ENCODE measurements at places on chromosomes 12 and 14.

GRCh38 chr12:27344760-27345159, 12.1 kb downstream of the BMAL2 start:
- DNase-seq: no peak

- no peak for DNase-seq
Measured at GRCh38 chr12:42683933-42684801, 94.6 kb upstream of the PRICKLE1 start.

DNA sequence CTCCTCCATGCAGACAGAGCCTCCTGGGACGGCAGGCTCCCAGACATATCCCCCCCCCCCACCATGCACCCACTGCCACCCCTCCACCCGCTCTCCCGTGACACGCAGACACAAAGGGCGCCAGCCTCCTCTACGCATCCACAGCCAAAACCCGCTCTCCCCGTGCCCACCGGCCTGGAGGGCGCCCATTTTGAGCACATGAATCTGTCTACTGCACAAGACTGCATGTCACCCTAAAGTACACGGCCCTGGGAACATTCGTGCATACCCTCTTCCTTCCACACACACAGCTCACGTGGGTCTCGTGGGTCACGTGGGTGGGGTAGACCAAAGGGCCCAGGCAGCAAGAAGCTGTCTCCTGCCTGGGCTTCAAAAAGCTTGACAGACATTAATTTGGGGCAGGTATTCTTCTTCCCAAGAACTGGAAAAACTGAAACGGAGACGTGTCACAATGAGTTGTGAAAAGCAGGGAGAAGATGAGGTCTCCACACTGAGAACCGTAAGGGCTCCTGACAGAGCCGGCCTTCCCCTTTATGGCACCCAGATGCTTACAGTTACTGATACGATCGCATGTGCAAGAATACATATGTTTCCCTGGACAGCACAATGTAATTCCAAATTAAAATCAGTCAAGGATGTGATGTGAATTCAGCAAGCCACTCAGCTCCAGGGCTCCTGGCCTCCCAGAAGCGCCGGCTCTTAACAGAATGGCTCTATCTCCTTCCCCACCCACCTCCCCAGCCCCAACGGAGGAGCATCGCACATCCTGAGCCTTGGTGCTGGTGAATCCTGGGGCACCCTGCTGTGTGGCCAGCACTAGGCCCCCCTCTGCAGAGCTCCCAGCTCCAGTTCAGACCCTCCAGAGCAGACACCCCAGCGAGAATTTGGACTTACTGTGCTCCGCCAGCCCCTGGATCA, 1.9 kb downstream of the TGFB3 start:
- DNase-seq: no peak

- DNase-seq: no peak
Measured at GRCh38 chr12:27787559-27787958, 7.5 kb upstream of the MANSC4 start.

DNA sequence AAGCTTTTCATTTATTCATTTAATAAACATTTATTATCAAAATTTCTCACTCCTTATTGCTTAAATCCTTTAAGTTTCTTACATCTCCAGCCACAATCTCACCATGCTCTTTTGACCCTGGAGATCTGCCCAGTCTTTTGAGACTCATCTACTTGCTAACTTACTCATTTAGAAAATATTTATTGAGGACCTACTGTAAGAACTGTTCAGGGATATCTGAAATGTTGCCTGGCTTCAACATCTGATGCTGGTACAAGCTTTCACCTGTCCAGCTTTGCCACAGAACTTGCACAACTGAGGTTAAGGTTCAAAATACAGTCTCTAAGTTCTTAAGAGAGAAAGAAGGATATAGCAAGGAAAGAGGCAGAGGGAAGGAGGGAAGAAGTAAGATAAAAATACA, 17.5 kb upstream of the GXYLT1 start:
- DNase-seq: no peak

DNA sequence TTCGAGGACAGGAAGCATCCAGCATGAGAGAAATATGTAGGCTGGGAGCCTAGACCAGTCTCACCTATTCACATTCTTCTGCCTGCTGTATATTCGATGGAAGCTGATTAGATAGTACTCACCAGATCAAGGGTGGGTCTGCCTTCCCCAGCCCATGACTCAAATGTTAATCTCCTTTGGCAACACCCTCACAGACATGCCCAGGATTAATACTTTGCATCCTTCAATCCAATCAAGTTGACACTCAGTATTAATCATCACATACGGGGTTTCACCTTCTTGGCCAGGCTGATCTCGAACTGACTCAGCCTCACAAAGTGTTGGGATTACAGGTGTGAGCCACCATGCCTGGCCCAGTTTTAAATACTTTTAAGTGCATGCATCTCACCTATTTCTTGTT, 30.5 kb upstream of the SLC10A1 start:
- peak; percentile 10 for DNase-seq

DNA sequence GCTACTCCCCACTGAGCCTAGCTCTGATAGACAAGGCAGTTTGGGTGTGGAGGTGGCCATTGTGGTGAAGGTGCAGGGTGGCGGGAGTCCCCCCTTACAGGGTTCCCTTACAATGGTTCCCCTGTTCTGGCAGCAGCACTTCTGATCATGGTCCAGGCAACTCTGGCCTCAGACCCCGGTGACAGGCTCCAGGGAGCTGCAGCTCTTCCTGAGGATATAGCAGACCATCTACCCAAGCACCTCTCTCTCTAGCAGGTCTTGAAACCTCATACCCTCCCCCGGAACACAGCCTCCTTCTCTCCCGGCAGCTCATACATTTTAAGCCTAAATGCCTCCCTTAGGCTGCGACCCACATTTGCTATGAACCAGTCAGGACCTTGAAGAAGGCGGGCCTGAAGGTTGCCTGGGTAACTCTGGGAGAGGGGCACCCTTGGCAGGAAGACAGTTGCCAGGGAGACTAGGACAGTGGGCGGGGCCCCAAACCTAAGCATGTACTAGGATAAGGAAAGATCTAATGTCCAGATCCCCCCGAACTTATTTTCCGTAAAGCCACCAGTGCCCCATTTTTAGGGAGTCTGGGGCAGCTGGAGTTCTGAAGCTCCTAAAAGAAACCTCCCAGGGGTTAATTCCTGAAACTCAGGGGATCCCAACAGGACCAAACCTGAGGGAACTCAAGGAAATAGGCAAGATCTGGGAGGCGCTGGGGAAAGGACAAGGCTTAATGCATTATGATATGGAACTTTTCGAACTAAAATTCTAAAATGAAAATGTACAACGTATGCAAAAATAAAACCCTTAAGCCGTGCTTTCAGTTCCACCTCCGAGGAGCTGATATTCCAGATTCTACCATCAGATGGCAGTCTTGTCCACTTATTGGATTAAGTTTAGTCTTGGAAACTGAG, 4.5 kb upstream of the GDF11 start:
- DNase-seq: peak; percentile 86

- DNase-seq: no peak
Measured at GRCh38 chr12:46774322-46774633, 51.5 kb downstream of the SLC38A4 start.

GRCh38 chr14:88983755-88984154, 159.3 kb downstream of the TTC8 start:
- no peak for DNase-seq

GRCh38 chr12:48001505-48002413, 2.5 kb downstream of the COL2A1 start:
- DNase-seq: no peak

- no peak for DNase-seq
Measured at GRCh38 chr14:54374117-54374884, 22.5 kb upstream of the CDKN3 start.

DNA sequence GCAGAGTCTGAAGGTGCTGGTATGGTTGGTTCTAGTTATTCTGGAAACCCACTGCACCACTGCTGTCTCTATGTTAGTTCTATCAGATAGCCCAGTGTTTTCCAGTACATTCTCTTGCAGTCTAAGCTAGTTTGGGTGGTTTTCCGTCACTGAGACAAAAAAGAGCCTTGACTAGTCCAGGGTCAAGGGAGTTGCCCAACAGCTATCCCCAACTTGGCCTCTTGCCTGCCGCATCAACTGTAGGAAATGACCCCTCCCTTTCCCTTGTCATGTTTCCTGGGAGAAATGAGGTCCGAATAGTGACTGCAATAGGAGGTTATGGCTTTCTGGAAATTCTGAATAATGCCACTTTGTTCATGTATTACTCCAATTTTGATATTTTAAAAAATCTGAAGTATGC, 160.4 kb downstream of the EFCAB11 start:
- DNase-seq: no peak

DNA sequence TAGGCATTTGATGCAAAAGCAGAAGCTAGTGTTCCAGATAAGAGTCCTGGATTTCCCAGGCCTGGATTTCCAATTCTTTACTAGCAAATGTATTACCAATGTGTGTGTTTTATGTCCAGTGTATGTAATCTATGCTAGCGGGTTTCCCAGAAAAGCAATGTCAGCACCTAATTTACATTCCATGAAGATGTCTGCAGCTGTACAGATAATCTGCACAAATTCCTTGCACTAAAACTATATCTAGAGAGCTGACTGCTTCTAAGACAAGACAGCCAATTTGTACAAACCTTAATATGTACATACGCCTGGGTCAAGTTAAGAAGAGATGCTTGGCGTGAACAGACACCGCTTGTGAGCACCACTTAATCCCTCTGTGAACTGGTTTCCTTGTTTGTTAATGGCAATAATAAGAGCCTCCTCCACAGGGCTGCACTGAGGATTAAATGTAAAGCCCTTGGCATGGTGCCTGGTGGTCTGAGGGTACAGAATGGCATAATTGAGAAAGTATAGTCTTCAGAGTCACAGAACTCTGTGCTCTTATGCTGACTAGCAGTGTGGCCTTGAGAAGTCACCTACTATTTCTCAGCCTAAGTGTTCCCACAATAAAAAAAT, 185.6 kb downstream of the EPS8 start:
- DNase-seq: no peak

DNA sequence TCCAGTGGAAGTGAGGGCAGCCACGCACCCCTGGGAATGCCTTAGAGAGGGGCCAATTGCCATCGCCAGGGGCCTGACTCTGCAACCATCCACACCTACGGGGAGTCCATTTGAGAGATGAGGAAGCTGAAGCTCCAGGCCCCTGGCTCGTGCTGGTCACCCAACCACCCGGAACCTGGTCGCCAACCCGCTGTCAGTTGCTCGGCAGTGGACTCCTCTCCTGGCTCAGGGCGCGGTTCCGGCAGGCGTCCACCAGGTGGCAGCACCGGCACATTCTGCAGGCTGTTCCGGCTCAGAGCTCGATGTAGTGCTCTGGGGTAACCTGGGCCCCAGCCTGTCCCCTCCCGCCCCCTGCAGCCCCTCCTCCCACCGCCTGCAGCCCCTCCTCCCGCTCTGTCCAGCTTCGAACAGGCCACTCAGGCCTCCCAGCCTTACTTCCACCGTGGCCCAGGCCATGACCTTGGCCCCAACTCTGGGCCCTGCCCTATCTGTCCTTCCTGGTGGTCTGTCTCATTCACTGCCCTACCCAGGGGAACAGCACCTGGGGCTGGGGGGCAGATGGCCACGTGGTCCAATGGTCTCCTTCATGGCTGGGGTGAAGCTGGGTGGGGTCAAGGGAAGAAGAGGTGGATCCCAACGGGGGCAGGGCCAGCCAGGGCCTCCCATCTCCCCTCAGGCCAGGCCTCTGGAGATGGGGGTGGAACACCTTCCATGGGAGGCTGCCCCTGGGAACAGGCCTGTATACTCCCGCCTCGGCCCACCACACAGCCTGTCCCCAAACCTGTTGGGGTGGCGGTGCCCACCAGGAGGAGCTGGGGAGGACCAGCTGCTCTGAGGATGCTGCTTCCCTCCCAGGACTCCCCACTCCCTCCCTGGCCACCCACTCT, 15.7 kb downstream of the SIVA1 start:
- DNase-seq: peak; percentile 91

GRCh38 chr14:97336816-97337215, 539.6 kb downstream of the VRK1 start:
- DNase-seq: no peak

DNA sequence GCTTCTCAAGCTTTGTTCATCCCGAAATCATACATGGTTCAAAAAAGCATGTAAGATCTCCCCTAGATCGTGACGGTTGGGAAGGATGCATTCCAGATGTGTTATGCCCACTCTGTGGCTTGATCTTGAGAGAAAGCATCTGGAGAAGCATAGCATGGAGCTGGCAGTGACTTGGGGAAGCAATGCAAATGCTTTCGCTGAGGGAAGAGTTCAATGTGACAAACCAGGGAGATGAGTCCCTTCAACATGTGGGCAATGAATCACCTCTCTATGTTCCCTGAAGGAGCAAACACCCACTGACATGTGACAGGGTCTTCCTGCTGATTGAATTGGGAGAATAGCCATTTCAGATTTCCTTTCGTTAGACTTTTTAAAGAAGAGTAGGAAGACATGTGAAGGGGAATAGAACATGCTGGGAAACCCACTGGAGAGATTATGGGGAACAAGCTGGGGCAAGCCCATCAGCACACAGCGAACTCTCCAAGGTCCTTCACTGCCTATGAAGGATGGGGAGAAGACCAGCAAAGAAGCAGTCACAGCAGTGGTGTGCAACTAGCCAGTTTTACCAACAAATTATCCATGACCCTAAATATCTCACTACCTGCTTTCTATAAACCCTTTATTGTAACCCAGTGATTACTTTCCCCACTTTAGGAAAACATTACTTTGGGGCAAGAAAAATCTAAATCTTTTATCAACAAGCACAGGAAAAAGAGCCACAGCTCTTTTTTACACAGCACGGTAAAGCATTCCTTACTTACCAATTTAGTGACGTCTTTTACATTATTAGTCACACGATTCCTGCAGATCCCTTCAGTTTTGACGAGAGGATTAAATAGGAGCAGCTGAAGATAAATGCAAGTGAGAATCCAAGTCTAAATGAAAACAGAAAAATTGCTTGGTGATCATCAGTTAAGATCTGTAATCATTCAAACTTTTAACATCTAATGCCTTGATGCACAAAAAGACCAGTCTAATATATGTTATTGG, 35.0 kb downstream of the KITLG start:
- no peak for DNase-seq

- no peak for DNase-seq
Measured at GRCh38 chr14:94406910-94407309, 18.5 kb upstream of the SERPINA1 start.

DNA sequence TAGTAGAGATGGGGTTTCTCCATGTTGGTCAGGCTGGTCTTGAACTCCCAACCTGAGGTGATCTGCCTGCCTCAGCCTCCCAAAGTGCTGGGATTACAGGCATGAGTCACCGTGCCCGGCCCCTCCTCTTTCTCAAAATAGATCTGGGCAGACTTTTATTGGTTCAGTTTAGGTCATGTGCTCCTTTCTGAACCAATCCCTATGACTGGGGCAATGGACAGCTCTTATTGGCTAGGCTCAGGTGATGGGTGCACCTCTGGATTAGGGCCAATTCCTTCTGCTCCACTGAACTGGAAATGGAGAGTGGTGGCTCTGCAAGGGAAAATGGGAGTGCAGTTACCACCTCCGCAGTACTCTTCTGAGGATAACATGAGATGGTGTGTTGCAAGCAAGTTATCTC, 6.2 kb upstream of the ATP6V0A2 start:
- DNase-seq: no peak

GRCh38 chr14:97977651-97978261, 1180.6 kb downstream of the VRK1 start:
- peak; percentile 79 for DNase-seq

All from stimulated activated CD4-positive, alpha-beta T cell treated with anti-CD3 and anti-CD28 coated beads, Interleukin-4, amount 100 ng/mL, for 24 hours (primary cell).